ENCODE measurements at places on chromosomes 1 and 21. TPM values are rescaled to one million over a fixed set of nuclear protein-coding genes. Genes with fewer than 3 reads are reported as not detected.
A peak's percentile ranks its signal among the peaks of the same experiment; 100 is the strongest.

KRTAP21-2 gene
- total RNA-seq, result not detected

NBL1 gene
- total RNA-seq, result 29.8 TPM

- no peaks in the 10 kb centered on the region for H3K36me3 ChIP-seq
- DNase-seq, result no peak
- H3K4me1 ChIP-seq, result no peaks in the 10 kb centered on the region
- no peaks in the 10 kb centered on the region for H3K27me3 ChIP-seq
- H3K4me3 ChIP-seq, result no peak overlapping the region
Observed at GRCh38 chr1:147185432-147185831, 13.2 kb upstream of the PRKAB2 start.

LCE1E gene
- total RNA-seq, result not detected

GRCh38 chr1:193181985-193182384 is 4.4 kb downstream of the B3GALT2 start:
- no peak overlapping the region for H3K4me3 ChIP-seq
- DNase-seq, result no peak
- H3K4me1 ChIP-seq, result peaks cover 20% of the 10 kb centered on the region
- H3K27ac ChIP-seq, result no peak overlapping the region
- no peaks in the 10 kb centered on the region for H3K27me3 ChIP-seq

GRCh38 chr1:191608367-191608766 is 549.9 kb upstream of the RGS18 start:
- no peaks in the 10 kb centered on the region for H3K27me3 ChIP-seq
- no peak overlapping the region for H3K4me3 ChIP-seq
- H3K4me1 ChIP-seq, result no peaks in the 10 kb centered on the region

CFAP141 gene
- total RNA-seq, result not detected

CA14 gene
- not detected for total RNA-seq

- no peak overlapping the region for H3K27ac ChIP-seq
- no peak overlapping the region for H3K4me3 ChIP-seq
- H3K36me3 ChIP-seq, result no peaks in the 10 kb centered on the region
- H3K27me3 ChIP-seq, result no peaks in the 10 kb centered on the region
Observed at GRCh38 chr1:82062206-82062605, 261.5 kb downstream of the ADGRL2 start.

C8B gene
- not detected for total RNA-seq

DNA sequence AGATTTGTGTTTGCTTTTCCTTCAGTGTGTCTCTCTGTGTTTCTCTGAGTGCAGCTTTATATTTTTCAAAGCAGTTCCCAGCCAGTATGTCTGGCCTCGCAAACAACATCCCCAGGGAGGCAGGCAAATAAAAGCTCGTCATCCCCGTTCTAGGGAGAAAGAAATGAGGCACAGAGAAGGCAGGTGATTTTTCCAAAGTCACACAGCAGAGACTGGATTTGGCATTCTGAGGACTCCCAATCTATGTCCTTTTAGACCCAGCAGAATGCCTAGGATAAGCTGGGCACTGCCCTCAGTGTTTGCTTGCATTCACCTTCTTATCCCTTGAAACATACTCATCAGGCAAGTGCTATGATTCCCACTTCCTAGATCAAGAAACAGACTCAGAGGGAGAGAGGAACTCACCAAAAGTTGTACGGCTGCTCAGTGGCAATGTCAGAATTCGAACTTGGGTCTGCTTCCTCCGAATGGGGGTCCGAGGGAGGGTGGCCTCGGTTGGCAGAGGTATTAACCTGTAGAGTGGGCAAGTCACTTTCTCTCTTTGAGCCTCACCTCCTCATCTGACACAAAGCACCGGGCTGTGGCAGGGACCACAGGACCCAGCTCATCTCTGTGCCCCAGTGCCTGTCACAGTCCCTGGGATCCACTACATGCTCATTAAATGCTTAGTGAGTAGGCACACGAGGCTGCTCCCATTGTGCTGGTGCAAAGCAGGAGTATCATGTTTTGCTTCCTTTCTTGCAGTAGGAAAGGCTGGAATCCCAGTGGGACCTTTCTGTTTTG is 4.2 kb downstream of the RAP1GAP start:
- peaks cover 40% of the 10 kb centered on the region for H3K27me3 ChIP-seq
- no peak overlapping the region for H3K4me3 ChIP-seq
- DNase-seq, result no peak

- no peak for DNase-seq
- H3K36me3 ChIP-seq, result no peaks in the 10 kb centered on the region
- no peak overlapping the region for H3K27ac ChIP-seq
- H3K27me3 ChIP-seq, result peaks cover 31% of the 10 kb centered on the region
Observed at GRCh38 chr1:205639567-205639966, 7.8 kb upstream of the ELK4 start.

SLC1A7 gene
- total RNA-seq, result not detected

DNA sequence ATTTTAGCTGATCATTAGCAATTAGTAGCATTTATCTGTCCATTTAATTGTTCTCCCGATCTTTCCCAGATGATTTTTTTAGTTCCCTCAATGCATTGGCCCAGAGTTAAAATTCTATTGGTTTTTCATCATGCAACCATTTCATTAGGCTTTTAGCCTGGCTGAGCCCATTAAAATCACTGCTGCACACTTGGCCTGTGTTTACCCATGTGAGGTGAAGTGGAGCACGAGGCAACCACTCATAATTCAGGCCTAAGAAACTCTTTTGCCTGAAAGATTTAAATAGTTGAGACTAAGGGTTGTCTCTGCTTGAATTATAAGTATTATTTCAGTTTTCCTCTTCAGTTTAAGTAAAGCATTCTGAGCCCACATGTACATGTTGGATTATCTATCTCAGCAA is 889.0 kb upstream of the ADGRL4 start:
- no peak overlapping the region for H3K4me3 ChIP-seq
- H3K36me3 ChIP-seq, result no peaks in the 10 kb centered on the region
- H3K27ac ChIP-seq, result no peak overlapping the region
- no peaks in the 10 kb centered on the region for H3K27me3 ChIP-seq

OR2L5 gene
- not detected for total RNA-seq

- DNase-seq, result no peak
- H3K4me3 ChIP-seq, result no peak overlapping the region
- H3K36me3 ChIP-seq, result peaks cover 20% of the 10 kb centered on the region
- no peaks in the 10 kb centered on the region for H3K27me3 ChIP-seq
- H3K27ac ChIP-seq, result no peak overlapping the region
Observed at GRCh38 chr1:169295425-169295824, 72.2 kb downstream of the NME7 start.

GRCh38 chr21:34889676-34890469 is 159.2 kb downstream of the RUNX1 start:
- H3K4me1 ChIP-seq, result peaks cover 41% of the 10 kb centered on the region
- DNase-seq, result peak; percentile 79
- peak overlapping the region; percentile 92 for H3K27ac ChIP-seq
- H3K36me3 ChIP-seq, result peaks cover 15% of the 10 kb centered on the region
- peaks cover 2% of the 10 kb centered on the region for H3K27me3 ChIP-seq
